Large intestine (tissue), 12 donors: ENCODE measurements at places on chromosomes 7 and 10. TPM values are rescaled to one million over a fixed set of nuclear protein-coding genes. Genes with fewer than 3 reads are reported as not detected.
A peak's percentile ranks its signal among the peaks of the same experiment; 100 is the strongest.

DNA sequence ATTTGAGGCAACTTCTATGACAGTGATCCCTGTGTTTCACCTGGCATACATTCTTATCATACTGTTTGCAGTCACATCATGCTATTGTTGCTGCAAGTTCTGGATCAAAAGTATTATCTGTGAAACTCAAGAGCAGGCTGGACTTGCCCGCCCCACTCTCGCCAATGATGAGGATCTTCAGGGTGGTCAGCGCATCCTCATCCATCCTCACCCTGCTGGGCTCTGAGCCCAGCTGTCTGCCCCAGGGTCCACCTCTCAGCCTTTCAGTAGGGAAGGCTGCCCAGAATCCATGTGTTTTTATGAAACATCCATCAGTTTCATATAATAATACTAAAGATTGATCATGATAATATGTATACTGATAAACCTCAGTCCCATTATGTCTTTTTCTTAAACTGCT is 55.4 kb upstream of the KIF5B start:
- H3K27me3 ChIP-seq: no peaks in the 10 kb centered on the region
- no peak for DNase-seq
- peaks cover under 1% of the 10 kb centered on the region for H3K4me1 ChIP-seq
- H3K4me3 ChIP-seq: no peak overlapping the region

DNA sequence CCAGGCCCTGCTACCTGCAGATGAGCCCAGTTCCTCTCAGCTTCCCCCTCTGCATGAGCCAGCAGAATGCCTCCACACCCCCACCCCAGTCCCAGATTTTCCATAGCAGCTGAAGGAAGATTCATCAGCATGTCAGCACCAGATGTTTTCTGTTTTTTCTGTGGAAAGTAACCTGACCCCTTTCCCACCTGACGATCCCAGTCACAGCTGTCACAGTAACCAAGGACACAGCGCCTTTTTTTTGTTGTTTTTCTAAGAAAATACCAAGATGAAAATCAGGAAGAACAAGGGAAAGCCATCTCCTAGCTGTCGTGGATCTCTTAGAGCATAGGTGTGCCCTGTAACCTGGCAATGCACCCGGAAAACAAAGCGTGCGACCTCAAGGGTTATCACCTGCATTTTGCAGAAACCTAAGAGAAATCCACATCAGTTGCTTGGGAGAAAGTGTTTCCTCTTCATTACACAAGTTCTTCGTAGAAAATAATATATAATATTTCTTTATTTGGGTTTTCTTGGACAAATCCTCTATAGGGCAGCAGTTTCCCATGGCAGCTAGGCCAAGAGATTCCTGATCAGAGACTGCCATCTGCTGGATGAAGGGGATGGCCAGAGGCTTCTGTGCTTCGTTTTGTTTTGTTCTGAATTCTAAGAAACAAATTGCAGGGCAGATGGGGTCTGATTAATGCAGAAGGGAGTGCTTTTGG is 401.9 kb downstream of the TNS3 start:
- H3K4me3 ChIP-seq: no peak overlapping the region
- no peaks in the 10 kb centered on the region for H3K36me3 ChIP-seq
- no peak overlapping the region for H3K27ac ChIP-seq
- H3K27me3 ChIP-seq: no peaks in the 10 kb centered on the region

- H3K4me1 ChIP-seq: peaks cover 31% of the 10 kb centered on the region
- peaks cover 50% of the 10 kb centered on the region for H3K36me3 ChIP-seq
- H3K4me3 ChIP-seq: no peak overlapping the region
- no peaks in the 10 kb centered on the region for H3K27me3 ChIP-seq
- DNase-seq: no peak
- H3K27ac ChIP-seq: peak overlapping the region; percentile 42
Measured at GRCh38 chr10:79137826-79138225, 69.1 kb downstream of the ZMIZ1 start.

The NKX2-3 gene
- polyA plus RNA-seq: 22.1 TPM

- peaks cover 14% of the 10 kb centered on the region for H3K4me1 ChIP-seq
- no peak overlapping the region for H3K4me3 ChIP-seq
- H3K27me3 ChIP-seq: no peaks in the 10 kb centered on the region
- peak; percentile 32 for DNase-seq
- H3K36me3 ChIP-seq: no peaks in the 10 kb centered on the region
Measured at GRCh38 chr7:129615018-129615417, 3.5 kb downstream of the NRF1 start.

DNA sequence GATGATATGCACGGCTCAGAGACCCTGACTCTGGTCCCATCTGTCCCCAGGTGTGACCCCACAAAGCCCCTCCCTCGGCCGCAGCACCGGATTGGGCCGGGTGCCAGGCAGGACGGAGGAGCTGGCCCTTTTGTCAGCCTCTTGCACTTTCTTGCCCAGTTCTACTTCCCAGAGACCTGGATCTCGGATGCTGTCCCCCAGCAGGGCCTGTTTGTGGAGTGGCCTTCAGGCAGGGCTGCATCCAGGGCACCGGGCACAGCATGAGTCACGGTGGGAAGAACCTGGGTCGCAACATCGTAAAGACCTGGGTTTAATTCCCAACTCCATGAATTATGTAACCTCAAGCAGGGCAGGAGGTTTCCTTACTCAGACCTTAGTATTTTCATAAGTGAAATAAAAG is 158.4 kb upstream of the SH2B2 start:
- no peaks in the 10 kb centered on the region for H3K4me1 ChIP-seq
- H3K36me3 ChIP-seq: peaks cover 22% of the 10 kb centered on the region
- H3K4me3 ChIP-seq: no peak overlapping the region
- DNase-seq: no peak
- H3K27ac ChIP-seq: no peak overlapping the region

DNA sequence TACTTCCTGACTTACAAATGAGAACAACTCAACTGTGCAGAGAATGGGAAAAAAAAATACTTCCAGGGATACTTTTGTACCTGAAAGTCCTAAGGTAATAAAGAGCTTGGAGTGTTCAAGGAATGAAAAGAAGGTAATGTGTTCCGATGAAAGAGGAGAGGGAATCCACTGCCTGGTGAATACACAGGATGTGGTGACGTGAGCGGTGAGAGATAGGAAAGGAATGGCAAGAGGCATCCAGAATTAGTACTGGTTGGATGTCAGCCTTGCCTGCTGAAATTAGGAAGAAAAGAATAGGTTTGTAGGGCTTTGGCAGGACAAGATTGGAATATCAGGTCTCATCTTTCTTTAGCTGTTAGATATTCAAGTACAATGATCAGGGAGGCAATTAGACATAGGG is 347.7 kb downstream of the POM121L12 start:
- no peak overlapping the region for H3K4me3 ChIP-seq
- H3K36me3 ChIP-seq: no peaks in the 10 kb centered on the region
- DNase-seq: no peak
- H3K27ac ChIP-seq: no peak overlapping the region
- H3K27me3 ChIP-seq: no peaks in the 10 kb centered on the region
- no peaks in the 10 kb centered on the region for H3K4me1 ChIP-seq

GRCh38 chr7:25619963-25620799 is 391.9 kb upstream of the NPVF start:
- no peaks in the 10 kb centered on the region for H3K27me3 ChIP-seq
- no peak for DNase-seq
- H3K4me1 ChIP-seq: no peaks in the 10 kb centered on the region
- peak overlapping the region; percentile 15 for H3K27ac ChIP-seq
- H3K4me3 ChIP-seq: no peak overlapping the region

DNA sequence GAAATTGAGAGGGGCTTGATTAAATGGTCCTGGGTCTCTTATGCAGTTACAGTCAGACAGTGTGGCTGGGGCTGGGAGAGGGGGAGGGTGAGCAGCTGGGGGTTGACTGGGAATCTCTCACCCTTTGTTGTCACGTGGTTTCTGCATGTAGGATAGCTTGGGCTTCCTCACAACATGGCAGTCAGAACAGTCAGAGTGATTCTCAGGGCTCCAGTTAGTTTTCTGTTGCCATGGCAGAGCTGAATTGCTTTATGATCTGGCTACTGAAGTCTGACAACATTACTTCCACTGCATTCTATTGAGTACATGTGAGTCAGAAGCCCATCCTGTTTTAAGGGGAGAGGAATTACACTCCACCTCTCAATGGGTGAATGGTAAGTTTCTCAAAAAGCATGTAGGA is 102.7 kb downstream of the WDR11 start:
- H3K36me3 ChIP-seq: no peaks in the 10 kb centered on the region
- no peak overlapping the region for H3K4me3 ChIP-seq
- no peak for DNase-seq
- no peak overlapping the region for H3K27ac ChIP-seq
- peaks cover 12% of the 10 kb centered on the region for H3K27me3 ChIP-seq

- no peaks in the 10 kb centered on the region for H3K27me3 ChIP-seq
- H3K4me3 ChIP-seq: no peak overlapping the region
- no peaks in the 10 kb centered on the region for H3K4me1 ChIP-seq
Measured at GRCh38 chr10:13206546-13207443, 27.4 kb downstream of the UCMA start.

- peaks cover 16% of the 10 kb centered on the region for H3K4me1 ChIP-seq
- H3K27me3 ChIP-seq: no peaks in the 10 kb centered on the region
- H3K27ac ChIP-seq: no peak overlapping the region
Measured at GRCh38 chr10:77289027-77289501, 348.5 kb downstream of the KCNMA1 start.

GRCh38 chr10:104317269-104317710 is 21.0 kb downstream of the ITPRIP start:
- no peaks in the 10 kb centered on the region for H3K4me1 ChIP-seq
- H3K36me3 ChIP-seq: peaks cover 33% of the 10 kb centered on the region
- no peak overlapping the region for H3K4me3 ChIP-seq

DNA sequence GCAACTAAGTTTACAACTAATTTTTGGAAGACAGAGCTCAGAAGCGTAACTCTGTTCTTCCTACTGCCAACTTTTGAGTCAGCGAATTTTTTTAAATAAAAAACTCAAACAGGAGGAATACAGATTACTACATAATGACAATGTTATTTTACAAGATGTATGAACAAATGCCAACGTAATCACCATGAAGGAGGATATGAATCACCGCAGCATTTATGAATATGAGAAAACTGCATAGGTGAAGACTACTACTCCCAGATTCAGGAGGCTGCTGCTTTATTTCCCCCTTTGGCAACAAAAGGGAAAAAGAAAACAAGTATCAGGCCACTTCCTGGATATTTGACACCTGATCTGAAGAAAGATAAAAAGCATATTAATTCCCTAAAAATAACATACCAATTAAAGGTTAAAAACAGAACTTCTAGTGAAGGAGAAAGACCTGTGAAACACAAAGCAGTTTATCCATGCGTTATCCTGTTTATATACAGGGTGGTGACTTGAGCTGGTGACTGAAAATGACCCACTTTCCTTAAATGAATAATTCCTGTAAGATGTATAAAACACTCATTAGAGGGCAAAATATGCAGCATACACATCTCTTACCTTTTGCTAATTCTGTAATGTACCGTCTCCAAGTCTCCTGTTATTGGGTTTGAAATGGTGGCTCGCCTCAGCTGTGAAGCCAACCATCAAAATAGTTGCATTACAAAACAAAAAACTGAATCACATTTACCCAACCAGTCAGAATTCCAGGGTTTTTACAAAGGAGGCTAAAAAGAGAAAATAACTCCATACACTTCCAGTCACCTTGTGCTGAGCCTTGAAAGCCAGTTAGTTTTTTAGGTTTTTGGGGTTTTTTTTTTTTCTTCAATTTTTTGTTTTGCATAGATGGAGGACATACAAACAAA is 52.0 kb downstream of the P4HA1 start:
- H3K27ac ChIP-seq: no peak overlapping the region
- H3K36me3 ChIP-seq: peaks cover 20% of the 10 kb centered on the region
- H3K27me3 ChIP-seq: no peaks in the 10 kb centered on the region
- H3K4me3 ChIP-seq: no peak overlapping the region
- no peaks in the 10 kb centered on the region for H3K4me1 ChIP-seq
